Skeletal muscle cell (primary cell): ENCODE measurements at places on chromosomes 3 and 15.
A peak's percentile ranks its signal among the peaks of the same experiment; 100 is the strongest.

- no peak for DNase-seq
Measured at GRCh38 chr3:121724130-121724529, 25.4 kb downstream of the GOLGB1 start.

DNA sequence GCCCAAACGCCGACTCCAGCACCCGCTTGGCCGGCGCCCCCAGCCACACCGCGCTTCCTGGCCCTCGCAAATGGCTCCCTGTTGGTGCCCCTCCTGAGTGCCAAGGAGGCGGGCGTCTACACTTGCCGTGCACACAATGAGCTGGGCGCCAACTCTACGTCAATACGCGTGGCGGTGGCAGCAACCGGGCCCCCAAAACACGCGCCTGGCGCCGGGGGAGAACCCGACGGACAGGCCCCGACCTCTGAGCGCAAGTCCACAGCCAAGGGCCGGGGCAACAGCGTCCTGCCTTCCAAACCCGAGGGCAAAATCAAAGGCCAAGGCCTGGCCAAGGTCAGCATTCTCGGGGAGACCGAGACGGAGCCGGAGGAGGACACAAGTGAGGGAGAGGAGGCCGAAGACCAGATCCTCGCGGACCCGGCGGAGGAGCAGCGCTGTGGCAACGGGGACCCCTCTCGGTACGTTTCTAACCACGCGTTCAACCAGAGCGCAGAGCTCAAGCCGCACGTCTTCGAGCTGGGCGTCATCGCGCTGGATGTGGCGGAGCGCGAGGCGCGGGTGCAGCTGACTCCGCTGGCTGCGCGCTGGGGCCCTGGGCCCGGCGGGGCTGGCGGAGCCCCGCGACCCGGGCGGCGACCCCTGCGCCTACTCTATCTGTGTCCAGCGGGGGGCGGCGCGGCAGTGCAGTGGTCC is 3.5 kb downstream of the ISLR2 start:
- DNase-seq = no peak

GRCh38 chr3:120416868-120417267 is 33.9 kb downstream of the FSTL1 start:
- DNase-seq = no peak

GRCh38 chr15:81327516-81327915 is 3.6 kb upstream of the STARD5 start:
- peak; percentile 79 for DNase-seq

DNA sequence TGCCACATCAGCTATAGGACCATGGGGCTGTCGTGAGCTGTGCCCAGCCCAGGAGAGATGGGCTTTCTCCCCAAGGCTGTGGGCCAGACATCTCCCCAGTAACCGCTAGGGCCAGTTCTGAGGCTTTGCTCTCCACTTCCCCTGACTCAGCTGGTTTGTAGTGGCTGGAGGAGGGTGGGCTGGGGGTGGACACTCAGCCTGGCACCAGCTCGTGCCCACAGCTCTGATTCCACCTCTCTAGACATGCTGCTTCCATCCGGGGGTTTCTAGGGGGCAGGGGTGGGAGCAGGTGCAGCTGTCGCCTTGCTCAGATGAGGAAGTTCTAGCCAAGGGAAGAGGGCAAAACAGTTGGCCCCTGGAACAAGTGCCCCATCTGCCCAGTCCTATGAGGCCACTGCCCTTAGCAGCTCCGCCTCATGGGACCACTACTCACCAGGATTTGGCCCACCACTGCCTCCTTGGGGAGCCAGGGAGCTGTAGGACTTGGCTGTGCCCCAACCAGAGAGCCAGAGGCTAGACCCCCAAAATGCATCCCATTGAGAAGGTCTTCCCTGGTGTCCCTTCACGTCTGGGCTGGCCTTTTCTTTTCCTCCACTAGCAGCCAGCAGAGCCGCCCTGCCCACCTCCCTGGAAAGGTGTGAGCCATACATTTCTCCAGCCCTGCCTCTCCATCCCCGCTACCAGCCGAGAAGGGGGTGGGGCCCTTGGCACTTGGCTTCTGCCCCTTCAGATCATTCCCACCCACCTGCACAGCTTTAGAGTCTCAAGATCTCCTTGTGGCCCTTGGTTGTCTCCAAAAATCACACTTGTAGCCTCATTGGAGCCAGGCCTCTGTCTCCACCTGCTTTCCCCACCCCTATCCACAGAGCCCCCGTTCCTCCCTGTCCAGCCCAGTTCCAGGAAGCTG is 9.9 kb downstream of the GLYCTK start:
- DNase-seq = no peak
